ENCODE measurements at places on chromosomes 1 and 21.

DNA sequence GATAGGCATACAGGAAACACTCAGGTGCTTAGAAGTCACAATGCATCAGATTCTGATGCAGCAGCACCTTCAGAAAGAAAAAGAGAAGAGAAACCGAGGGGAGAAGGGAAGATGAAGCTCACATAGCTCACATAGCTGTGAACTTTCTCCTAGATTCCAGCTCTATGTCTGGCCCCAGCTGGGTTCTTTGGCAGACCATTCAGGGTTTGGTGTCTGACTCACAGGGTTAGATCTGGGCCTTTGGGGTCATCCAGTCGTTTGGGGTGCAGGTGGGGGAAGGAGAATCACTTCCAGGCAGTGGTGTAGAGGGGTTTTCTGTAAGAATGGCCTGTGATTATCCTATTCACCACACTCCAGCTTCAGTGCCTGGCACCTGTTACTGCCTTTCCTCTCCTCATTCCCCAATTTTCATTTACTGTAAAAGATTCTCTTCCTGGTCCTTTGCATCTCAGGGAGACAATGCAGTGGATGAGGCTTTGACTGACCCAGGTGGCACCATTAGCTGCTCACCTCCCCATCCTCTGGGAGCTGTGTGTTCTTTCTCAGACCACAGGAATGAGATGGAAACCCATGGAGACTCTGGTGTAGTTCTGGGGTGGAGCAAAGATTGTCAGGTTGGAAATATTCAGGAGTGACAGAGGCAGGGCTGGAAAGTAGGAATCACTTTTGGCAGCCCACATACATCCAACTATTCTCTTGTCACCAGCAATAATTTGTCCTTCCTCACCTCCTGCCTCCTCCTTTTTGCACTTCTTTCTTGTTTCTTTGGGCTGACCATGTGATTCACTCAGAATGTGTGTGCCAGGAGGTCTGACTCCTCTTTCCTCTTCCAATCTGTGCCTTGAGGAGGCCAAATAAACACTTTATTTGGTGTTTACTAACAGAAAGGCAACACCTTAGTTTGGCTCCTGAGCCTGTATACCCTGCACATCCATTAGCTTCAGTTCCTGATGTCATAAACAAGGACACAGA, 103.3 kb downstream of the PAPPA2 start:
- no peak for DNase-seq

DNA sequence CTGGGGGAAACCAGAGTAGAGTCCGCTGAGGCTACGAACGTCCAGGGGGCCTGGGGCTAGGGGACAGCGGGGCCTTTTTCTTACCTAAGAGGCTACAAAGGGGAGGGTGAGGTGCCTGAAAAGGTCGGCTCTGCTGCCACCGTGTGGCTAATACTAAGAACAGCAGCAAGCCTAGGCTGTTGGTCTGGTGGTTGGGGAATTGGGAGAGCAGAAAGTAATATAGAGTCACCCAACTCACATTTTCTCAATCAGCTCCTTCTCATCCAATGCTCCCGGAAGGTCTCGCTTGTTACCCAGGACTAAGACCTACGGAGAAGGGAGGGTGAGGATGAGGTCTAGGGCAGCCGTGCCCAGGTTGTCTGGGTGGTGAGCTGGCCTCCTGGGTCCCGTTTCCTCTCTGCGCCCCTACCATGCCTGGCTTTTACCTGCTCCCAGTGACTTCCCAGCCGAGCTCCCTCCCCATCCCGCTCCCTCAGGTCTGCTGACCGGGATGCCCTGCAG, 9.3 kb downstream of the ARL8A start:
- DNase-seq, result peak; percentile 76

- DNase-seq, result no peak
Measured at GRCh38 chr1:1039145-1039910, 19.4 kb downstream of the AGRN start.

GRCh38 chr1:61337981-61338848, 255.9 kb downstream of the NFIA start:
- peak; percentile 93 for DNase-seq

GRCh38 chr21:41961282-41961701, 7.5 kb upstream of the C2CD2 start:
- DNase-seq, result no peak

- DNase-seq, result no peak
Measured at GRCh38 chr1:53693339-53693738, 45.6 kb downstream of the GLIS1 start.

GRCh38 chr21:24045775-24046215, 1561.5 kb downstream of the MRPL39 start:
- peak; percentile 78 for DNase-seq

DNA sequence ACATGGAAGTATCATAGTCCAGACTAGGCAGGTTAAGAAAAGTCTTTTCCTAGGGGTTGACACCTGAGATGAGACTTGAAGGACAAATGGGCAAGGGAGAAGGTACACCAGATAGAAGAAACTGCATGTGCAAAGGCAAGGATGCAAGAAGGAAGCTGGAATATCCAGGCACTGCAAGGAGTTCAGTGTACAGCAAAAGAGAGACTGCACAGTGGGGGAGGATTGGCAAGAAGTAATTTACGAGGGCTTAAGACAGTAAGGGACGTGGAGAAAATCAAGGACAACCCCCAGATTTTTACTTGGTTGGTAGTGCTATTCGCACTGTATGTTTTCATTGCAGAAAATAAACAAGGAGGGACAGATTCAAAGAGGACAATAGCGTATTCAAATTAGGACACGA, 58.5 kb downstream of the DNM3 start:
- DNase-seq, result no peak

DNA sequence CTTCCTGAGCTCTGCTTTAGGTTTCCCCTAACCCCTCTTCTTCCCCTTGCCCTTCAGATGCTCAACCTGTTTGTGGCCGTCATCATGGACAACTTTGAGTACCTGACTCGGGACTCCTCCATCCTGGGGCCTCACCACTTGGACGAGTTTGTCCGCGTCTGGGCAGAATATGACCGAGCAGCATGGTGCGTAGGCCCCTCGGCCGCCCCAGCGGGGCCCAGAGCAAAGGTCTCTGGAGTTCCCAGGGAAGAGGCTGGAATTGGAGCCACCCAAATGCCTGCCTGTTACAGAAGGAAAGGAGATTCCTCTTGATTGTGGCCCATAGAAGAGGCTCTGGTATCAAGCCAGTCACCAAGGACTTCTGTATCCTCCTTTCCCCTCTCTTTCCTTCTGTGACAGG, 285.5 kb downstream of the ZNF648 start:
- DNase-seq, result no peak

- peak; percentile 29 for DNase-seq
Measured at GRCh38 chr1:44050261-44050660, 19.0 kb upstream of the SLC6A9 start.
